Inflammatory macrophage treated with lipopolysaccharide for 1 hour (primary cell): ENCODE measurements at places on chromosomes 1 and 21.

DNA sequence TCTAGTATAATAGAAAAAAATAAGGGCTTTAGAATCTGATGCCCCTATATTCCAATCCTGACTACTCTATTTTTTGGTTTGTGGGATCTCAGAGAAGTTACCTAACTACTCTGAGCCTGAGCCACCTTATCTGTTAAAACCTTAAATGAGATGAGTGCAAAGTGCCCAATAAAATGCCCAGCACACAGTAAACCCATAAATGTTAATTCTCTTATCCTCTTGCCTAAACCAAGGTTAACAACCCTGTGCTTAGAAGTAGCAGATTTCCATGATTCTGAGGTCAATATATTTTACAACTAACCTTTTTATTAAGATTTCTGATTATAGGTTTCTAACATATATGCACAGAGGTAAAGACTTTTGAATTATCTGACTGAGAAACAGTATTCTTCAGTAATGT is 35.8 kb downstream of the DOCK7 start:
- no peak for DNase-seq

DNA sequence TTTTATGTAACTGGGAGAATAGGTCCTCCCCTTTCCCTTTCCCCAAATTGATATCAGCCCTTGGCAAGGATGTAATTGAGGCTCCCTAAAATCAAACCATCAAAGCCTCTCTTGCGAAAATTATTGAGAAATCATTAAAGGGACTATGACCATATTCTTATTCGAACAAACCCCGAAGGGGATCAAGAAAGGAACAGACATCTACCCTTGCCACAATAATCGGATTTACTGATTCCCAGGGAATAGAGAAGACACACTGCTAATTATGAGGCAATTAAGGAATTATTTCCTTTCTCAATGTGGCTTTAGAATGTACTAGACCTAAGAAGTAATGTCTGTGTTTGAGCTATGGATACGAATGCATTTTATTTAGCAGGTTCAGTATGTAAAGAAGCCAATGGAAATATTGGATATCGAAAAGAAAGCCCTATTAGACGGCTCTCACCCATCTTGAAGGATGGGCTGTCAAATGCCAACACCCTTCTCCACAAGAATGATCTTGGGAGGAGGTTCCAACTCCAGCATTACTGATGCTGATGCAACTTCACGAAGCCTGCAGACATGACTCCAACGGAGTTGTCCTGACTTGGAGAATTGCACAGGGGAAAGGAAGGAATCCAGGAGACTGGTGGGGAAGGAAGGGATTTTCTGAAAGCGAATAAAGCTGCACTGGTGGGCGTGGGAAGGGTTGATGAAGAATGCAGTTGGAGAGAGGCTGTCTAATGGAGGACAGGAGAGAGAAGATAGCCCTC is 11.6 kb upstream of the PTPRF start:
- DNase-seq, result no peak

- DNase-seq, result no peak
These were observed 25.4 kb upstream of the VWA5B1 start for GRCh38 chr1:20265250-20265649.

DNA sequence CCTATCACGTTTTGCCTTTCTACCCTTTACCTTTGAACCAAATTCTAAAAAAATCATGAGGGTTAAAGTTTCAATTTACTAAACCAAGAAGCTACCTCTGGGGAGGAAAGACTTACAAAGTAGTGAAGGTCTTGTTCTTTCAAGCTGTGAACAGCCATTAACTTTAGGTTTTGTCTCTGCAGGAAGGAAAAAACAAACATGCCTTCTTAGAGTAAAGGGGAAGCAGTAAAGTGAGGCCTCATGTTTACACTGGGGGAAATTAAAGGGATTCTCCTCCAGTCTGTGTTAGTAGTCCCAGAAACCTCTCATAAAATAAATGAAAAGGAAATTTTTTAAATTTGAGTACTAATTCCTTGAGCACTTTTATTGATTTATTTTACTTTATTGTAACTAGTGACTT is 780.2 kb upstream of the ADGRL2 start:
- no peak for DNase-seq

DNA sequence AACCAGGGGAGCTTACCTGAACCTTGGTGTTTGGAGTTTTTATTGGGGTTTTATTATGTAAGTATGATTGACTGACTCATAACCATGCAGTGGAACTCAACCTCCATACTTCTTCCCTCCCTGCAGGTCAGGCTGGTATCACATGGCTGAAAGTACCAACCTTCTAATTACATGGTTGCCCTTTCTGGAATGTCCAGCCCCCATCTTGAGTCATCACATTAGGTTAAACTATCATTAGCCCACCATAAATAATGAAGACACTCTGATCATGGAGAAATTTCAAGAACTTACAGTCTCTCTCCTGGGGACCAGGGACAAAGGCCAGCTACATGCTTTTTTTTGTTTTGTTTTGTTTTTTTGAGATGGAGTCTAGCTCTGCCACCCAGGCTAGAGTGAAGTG is 19.2 kb upstream of the DPH5 start:
- DNase-seq, result no peak

DNA sequence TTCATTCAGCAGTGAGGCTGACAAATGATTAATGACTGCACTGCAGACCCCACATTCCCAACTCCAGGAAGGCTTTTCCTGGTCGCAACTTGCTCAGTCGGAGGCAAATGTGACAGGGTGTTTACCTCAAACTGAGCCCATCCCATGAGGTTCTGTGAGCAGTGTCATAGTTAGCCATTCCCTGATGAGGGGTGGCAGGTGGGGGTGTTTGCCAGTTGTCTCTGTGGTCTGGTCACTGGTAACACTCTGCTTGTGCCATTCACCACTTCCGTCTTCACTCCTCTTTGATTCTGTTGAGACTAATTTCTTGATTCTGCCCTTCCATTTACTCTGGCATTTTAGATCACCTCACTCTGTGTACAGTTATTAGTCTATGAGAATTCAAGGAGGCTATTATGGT is 73.5 kb downstream of the NOS1AP start:
- no peak for DNase-seq

- peak; percentile 88 for DNase-seq
These were observed 58.7 kb downstream of the NENF start for GRCh38 chr1:212491454-212491853.

GRCh38 chr1:21302747-21303715 is 12.8 kb upstream of the ECE1 start:
- no peak for DNase-seq

DNA sequence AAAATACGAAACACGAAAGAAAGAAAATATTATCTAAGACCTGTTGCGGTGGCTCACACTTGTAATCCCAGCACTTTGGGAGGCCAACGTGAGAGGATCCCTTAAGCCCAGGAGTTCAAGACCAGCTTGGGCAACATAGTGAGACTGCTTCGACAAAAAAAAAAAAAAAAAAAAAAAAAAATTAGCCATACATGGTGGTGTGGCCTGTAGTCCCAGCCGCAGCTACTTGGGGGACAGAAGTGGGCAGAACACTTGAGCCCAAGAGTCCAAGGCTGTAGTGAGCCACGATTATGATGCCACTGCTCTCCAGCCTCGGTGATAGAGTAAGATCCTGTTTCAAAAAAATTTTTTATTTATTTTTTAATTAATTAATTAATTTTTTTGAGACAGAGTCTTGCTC is 1.5 kb upstream of the RAB13 start:
- DNase-seq, result no peak

DNA sequence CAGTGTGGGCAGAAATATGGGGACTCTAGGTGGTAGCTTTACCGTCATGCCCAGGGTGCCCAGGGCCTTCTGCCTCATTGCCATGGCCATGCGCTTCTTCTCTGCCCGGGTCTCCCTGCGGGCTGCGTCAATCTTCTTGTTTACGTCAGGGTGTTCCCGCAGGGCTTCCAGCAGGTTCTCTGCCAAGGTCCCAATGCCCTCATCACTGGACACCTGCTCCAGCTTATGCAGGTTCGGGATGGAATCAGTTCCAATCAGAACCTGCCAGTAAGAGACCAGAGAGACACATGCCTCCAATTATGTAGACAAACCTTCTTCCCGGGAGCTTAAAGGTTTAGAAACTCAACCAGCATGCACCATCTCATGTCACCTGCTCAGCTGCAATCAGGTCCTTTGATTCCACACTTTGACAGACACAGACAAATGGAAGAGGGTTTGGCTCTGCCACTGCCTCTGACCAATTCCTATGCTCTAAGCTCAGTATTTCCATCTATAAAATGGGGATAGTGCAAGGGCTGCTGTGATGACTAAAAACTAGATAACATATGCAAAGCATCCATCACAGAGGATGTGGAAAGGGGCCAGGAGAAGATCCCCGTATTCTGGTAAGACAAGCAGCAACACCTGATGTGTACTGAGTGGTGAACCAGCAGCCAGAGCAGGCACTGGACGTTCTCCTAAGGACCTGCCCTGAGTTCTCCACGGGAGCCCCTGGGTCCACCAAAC is 121.2 kb downstream of the UBR4 start:
- DNase-seq, result no peak

GRCh38 chr21:17514124-17514845 is 1.4 kb downstream of the CXADR start:
- no peak for DNase-seq

GRCh38 chr1:226635456-226635941 is 86.9 kb downstream of the STUM start:
- no peak for DNase-seq

DNA sequence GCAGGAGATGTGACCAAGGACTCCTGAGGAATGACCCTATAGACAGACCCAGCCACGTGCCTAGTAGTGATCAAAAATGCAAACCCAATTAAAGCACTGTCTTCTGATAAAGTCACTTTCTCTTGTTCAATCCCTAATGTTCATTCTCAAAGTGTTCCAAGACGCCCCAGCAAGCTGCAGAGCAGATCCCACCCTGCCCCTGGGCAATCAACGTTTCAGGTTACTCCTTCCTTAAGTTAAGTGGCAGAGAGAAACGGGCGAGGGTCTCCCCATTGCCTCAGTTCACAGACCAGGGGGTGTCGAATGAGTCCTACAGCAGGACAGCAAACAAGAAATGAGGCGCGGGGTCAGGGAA is 699 bp upstream of the RGS2 start:
- no peak for DNase-seq

DNA sequence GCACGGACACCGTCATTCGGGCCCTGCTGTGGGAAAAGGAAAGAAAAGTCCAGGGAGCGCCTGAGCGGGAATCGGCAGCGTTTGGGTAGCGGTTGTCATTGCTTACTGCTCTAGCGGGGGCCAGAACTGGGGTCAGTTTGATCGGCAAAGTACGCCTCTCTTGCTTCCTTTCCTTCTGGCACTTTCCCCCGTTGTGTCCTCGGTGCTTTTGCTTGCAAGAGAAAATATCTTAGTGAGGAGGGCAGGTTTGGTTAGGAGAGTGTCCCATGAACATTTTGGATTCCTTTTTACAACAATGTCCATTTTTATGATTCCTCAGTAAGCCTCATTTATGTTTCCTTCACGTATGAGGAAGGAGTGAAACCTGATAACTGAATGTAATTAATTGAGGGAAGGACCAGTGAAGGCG is 670 bp downstream of the ST3GAL3 start:
- peak; percentile 24 for DNase-seq

DNA sequence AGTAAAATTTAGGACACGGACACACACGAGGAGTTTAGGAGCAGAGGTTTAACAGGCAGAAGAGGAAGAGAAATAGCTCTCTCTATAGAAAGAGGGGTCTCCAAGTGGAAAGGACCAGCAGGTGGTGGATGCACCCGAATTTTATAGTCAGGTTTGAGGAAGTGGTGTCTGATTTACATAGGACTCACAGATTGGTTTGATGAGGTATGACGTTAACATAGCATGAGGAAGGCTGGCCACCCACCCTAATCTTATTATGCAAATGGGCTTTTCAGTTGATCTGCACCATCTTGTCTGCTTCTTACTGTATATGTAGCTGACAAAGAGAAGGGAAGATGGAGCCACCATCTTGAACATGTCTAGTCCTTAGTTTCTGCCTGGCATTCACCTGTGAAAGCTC is 52.5 kb upstream of the RGS2 start:
- no peak for DNase-seq

- no peak for DNase-seq
These were observed 328.1 kb upstream of the SNX7 start for GRCh38 chr1:98333406-98333805.

- DNase-seq, result no peak
These were observed 21.3 kb downstream of the RGS4 start for GRCh38 chr1:163090321-163090945.

DNA sequence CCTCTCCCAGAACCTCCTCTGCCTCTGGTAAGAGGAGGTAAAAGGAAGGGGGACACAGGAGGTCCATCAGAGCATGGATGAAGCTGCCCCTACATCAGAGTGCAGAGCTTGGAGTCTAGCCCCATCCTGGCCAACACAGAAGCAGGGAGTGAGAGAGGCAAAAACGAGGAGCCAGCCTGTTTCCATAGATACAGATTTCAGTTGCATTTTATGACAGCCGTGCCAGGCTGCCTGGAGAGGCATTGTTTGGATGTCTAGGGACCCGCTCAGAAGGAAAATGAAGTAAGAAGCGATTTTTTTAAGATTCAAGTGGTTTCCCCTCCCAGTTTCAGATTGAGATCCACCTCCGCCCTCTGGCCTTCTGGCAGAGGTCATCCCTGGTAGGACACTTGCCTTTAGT is 11.5 kb upstream of the GJA8 start:
- no peak for DNase-seq
